Hindlimb muscle (tissue), 1 donor: ENCODE measurements at places on chromosomes 5 and 9. TPM values are rescaled to one million over a fixed set of nuclear protein-coding genes. Genes with fewer than 3 reads are reported as not detected.

DNA sequence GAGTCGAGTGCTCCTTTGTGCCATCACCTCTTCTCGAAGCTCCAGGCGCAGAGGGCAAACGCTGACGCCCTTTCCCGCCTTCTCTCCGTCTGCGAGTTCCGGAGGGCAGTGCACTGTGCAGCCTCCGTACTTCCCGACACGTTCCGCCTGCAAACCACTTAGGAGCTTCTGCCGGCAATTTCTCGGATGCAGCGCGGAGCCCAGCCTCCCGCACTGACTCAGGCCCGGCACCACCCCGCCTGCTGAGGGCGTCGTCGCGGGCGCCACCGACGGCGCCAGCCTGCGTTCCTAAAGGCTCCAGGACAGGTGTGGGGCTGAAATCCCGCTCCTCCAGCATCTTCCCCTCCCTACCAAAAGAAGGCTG is 9.3 kb upstream of the TRIM36 start:
- no peak for DNase-seq

EPB41L4B gene
- 14.2 TPM for polyA plus RNA-seq

DNA sequence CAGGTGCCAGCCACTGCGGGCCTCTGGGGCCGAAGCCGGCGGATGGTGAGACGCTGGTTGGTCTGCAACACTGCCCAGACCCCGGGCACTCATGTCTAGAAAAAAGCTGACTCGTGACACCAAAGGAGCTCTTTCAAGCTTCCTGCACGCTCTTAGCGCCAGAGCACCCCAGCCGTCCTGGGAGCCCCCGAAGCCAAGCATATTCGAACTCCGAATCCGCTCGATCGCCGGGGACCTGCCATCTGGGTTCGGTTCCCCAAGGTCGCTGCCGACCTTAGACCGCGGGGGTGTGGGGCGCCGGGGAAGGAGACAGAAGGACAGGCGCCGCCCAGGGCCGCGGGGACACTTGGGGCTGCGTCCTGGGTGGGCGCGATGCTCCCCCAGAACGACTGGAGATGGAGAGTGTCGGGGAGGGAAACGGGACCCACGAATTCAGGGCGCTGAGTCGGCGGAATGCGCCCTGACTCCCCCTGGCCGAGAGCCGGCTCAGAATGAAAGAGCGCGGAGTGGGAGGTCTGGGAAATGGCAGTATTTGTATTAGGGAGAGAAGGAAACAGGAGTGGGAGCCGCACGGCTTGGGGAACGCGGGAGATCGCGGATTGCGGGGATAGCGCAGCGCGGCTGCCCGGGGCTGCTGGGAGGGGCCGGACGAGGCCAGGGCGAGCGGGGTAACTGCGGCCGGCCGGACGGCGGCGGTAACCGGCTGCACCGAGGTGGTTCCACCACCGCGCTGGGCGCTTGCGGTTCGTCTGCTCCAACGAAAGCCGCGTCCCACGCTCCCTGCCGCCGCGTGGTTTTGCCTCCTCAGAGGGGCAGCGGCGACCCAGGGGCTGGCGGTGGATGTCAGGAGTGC is 20.1 kb upstream of the MARCHF6 start:
- DNase-seq, result peak; percentile 47

DNA sequence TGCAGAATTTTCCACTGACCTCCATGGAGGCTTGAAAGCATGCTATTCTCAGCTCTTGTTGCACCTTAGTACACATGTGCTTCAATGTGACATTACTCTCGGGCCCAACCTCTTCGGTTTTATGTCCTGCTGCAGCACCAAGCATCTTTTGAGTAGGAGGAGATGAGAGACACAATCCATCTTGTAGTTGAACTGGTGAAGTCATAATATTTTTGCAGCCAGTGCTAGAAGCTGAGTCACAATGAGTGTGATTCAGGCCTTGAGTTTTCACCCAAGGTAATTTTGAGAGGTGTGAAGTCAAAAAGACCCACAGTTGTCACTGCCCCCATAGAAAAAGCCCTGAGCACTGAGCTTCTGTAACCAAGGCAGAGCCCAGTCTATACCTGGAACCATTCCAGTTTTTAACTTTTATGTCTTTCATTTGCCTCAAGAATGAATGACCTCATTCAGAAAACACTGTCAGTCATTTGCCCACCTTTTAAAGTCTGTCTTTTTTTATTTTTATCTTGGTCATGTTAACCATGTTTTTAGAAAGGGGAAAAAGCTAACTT is 117.7 kb downstream of the ZNF462 start:
- no peak for DNase-seq

DNA sequence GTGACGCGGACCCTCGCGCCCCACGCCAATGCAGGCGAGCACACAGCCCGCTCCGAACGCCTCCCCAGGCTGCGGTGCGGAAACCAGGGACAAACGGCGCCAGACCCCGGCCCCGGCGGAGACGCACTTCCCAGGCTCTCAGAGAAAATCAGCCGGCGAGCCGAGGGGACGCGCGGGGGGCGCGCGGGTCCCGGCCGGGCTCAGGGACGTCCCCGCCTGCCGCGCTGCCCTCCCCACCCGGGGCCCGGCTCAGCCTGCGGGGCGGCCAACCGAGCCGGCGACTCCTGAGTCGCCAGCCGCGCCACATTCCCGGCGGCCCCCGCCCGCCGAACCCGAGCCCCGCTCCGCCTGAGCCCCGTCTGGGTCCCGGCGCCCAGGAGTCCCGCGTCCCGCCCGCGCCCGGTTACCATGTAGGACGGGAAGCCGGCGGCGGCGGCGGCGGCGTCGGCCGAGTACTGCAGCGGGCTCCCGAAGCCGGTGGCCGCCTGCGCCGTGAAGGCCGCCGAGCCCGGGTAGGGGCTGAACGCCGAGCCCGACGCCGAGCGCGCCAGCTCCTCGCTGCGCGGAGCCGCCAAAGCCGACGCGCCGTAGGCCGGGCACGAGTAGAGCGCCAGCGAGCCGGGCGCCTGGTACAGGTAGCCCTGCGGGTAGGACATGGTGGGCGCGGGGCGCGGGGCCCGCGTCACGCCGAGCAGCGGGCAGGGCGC is 566 bp downstream of the IRX2 start:
- no peak for DNase-seq

GRCh38 chr5:17396247-17396646 is 101.8 kb upstream of the TAF11L2 start:
- no peak for DNase-seq

TTC16 gene
- 0.04 TPM for polyA plus RNA-seq
